ENCODE measurements at places on chromosomes 6 and 20.
A peak's percentile ranks its signal among the peaks of the same experiment; 100 is the strongest.

DNA sequence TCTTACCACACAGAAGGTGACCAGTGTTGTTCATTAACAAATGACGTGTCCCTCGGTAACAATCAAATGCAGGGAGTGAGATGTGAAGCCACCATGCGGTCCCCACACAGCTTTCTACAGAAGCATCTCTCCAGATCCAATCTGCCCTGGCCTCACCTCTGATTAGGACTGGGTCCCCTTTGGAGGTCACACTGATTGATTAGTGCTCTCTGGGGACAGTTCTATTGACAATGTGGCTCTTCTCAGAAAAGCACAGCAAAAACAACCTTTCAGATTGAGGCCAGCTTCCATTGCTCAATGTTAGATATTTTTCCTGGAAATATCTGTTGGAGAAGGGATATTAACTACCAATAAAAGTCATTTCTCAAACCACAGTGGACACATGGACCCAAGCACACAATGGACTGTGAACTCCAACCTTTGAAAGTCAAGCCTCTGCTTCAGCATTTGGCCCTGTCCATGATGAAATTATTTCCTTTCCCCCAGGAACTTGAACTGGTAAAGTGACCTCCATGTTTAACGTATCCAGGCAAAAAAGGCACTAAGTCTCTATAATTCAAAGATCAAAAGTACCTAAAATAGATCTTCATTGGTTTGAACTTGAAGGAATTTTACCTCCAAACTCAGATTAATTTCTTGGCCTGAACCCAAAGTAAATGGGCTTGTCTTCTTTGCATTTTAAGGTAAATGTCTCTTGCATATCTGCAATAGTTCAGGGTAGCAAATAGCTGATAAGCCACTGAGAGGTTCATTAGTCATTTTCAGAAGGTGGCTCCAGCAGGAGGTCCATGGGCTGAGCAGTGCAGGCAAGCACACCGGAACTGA lies 118.5 kb downstream of the FOXA2 start:
- no peak for DNase-seq

GRCh38 chr6:109237077-109237985 lies 142.0 kb downstream of the CEP57L1 start:
- DNase-seq = peak; percentile 69

GRCh38 chr20:53795170-53795569 lies 201.5 kb upstream of the ZNF217 start:
- DNase-seq = no peak

DNA sequence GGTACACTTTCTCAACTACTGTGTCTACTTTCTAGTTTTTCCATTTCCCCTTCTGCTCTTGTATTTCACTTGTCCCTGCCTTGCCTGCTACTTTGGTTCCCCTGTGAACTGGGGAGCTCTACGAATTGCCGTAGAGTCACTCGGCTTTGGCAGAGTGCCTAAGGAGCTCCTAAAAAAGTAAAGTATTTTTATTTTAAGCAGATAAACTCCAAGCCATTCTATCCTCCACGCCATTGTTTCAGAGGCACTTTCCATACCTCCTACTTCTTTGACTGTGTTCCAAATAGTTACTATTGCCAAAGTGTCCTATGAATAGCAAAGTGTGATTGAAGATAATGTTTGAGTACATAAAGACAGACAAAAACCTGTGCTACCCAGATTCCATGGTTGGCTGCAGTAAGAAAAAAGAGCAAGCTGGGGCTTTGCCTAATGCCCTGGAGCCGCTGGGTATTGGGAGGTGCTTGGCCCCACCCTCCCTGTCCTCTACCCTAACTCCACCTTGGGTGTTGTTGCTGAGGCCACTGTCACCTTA lies 5.1 kb upstream of the MBOAT1 start:
- DNase-seq = no peak

- no peak for DNase-seq
Measured at GRCh38 chr6:21157186-21157929, 436.2 kb upstream of the SOX4 start.

- DNase-seq = peak; percentile 76
Measured at GRCh38 chr6:14876778-14877613, 368.9 kb upstream of the JARID2 start.

GRCh38 chr6:44203955-44204354 lies 12.8 kb upstream of the MYMX start:
- DNase-seq = no peak

DNA sequence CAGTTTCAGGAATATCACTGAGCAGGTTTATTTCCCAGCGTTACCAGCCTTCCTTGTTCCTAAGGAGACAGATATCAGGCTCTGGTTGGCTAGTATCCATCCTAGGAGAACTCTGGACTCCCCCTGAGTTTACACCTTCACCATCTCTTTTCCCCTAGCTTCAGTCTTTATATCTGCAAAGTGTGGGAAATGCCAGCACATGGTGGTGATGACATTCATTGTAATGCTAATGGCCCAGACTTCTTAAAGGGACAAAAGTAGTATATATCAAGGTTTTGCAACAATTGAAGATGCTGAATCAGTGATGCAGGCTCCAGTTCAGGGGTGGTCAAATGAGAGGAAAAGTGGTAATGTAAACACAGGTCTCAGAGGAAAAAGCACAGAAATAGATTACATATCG lies 224.3 kb upstream of the SYNDIG1 start:
- no peak for DNase-seq

GRCh38 chr20:16819483-16819882 lies 71.3 kb downstream of the OTOR start:
- DNase-seq = no peak

GRCh38 chr20:35541118-35541782 lies 628 bp upstream of the ERGIC3 start:
- DNase-seq = no peak

- no peak for DNase-seq
Measured at GRCh38 chr20:46118481-46119020, 437 bp downstream of the CD40 start.

GRCh38 chr6:109102762-109103161 lies 7.5 kb downstream of the CEP57L1 start:
- no peak for DNase-seq

- no peak for DNase-seq
Measured at GRCh38 chr6:22145823-22146677, 150.8 kb downstream of the PRL start.

- DNase-seq = peak; percentile 67
Measured at GRCh38 chr6:5135788-5136376, 50.7 kb downstream of the PPP1R3G start.

- DNase-seq = no peak
Measured at GRCh38 chr6:52754443-52754842, 8.8 kb downstream of the GSTA2 start.

GRCh38 chr20:63051911-63052310 lies 45.1 kb upstream of the BHLHE23 start:
- DNase-seq = no peak

- DNase-seq = no peak
Measured at GRCh38 chr6:137808191-137808590, 58.9 kb upstream of the TNFAIP3 start.

- no peak for DNase-seq
Measured at GRCh38 chr20:18995455-18995854, 181.9 kb downstream of the SCP2D1 start.

- DNase-seq = no peak
Measured at GRCh38 chr20:37259031-37259430, 2.6 kb downstream of the GHRH start.

GRCh38 chr6:30154709-30155519 lies 6.1 kb downstream of the TRIM10 start:
- no peak for DNase-seq

GRCh38 chr6:36688063-36688738 lies 9.4 kb upstream of the RAB44 start:
- DNase-seq = peak; percentile 90

GRCh38 chr6:32189742-32190053 lies 304 bp downstream of the PBX2 start:
- no peak for DNase-seq

- DNase-seq = no peak
Measured at GRCh38 chr6:20632696-20633095, 98.4 kb downstream of the CDKAL1 start.

DNA sequence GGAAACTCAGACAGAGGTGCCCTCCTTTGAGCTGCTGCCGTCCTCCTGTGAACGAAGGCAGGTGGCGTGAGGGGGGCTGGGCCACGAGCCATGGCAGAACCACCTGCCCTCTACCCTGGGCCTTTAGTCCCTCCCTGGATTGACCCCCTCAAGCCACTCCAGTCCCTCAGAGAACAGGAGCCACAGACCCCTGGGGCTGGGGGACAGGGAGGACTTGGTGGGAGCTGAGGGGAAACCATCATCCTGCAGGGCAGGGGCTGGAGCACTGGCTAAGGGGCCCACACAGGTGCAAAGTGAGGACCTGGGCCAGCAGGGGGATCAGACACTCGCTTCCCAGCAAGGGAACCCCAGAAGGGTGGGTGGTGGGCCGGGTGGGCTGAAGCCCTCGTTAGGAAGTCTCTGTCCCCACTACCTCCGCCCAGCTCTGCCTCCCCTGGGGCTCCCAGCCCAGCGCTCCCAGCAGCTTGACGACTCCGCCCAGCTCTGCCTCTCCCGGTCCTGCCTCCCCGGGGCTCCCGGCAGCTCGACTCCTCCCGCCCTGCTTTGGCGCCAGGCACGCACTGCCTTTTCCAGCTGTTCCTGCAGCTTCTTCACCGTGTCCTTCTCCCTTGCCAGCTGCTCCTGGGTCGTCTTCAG lies 44.4 kb downstream of the DSTN start:
- no peak for DNase-seq

- no peak for DNase-seq
Measured at GRCh38 chr6:25794784-25795183, 37.1 kb downstream of the SLC17A1 start.

DNA sequence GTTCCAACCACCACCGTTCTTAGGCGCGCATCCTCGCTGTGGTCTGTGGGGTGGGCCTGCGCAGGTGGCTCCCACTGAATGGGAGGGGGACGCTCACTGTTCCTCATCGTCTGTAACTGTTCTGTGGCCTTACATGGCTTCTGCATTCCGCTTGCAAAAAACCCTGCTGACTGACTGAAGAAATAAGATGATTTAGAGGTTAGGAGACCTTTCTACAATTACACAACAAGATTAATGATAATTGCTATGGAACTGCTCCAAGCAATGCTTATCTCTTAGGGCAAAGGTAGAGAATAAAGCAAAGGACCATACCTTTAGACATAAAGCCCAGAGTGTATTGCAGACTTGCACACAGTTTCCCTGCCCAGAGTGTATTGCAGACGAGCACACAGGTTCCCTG lies 14.4 kb upstream of the DACT2 start:
- DNase-seq = no peak

GRCh38 chr6:42599558-42599957 lies 35.7 kb downstream of the UBR2 start:
- no peak for DNase-seq

DNA sequence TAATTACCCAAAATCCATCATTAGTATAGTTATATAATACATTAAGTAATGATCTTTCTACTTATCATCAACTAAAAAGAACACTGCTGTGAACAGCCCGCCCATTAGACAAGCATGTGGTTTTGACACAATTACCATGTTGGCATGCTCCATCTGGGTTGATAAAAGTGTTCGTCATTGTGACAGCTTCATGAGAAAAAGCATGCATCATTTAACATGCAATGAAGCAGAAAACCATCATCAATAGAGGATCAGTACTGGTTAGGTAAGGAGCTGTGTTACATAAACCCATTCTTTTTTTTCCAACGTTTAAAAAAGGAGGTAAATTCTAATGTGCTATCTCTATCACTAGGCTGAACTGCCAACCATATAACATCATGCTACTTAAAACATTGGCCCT lies 101.9 kb downstream of the EPB41L2 start:
- no peak for DNase-seq

DNA sequence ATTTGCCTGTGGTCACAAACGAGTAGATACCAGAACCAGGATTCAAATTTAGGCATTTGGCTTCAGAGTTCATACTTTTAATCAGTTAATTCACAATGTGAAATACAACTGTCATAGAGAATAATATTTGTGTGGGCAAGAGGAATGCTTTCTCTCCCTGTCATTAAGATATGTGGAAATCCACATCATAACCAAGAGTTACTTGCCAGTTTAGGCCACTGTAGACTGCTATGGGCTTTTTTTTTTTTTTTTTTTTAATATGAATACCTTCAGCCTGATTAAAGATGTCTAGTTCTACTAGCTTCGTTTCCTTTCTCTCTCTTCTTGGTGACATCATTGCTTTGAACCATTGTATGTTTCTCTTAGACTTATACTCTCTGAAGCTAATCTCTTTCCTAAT lies 244.9 kb downstream of the ZFAND3 start:
- DNase-seq = no peak

GRCh38 chr6:4055420-4056041 lies 23.4 kb downstream of the FAM217A start:
- peak; percentile 20 for DNase-seq

DNA sequence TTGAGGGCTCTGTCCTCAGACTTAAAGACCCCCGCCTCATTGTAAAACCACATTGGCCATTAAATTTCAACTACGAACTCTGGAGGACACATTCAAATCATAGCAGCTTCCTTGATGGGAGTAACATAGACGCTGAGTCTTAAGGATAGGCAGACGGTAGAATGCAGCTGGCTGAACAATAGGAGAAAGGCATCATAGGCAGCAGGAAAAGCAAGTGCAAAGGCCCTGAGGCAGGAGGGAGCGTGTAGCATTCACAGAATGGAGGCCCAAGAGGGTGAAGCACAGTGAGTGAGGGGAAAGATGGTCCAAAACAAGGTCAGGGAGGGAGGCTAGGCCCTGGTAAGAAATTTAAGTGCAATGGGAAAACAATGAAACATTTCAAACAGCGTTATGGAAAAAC lies 8.6 kb upstream of the PFDN4 start:
- DNase-seq = no peak

DNA sequence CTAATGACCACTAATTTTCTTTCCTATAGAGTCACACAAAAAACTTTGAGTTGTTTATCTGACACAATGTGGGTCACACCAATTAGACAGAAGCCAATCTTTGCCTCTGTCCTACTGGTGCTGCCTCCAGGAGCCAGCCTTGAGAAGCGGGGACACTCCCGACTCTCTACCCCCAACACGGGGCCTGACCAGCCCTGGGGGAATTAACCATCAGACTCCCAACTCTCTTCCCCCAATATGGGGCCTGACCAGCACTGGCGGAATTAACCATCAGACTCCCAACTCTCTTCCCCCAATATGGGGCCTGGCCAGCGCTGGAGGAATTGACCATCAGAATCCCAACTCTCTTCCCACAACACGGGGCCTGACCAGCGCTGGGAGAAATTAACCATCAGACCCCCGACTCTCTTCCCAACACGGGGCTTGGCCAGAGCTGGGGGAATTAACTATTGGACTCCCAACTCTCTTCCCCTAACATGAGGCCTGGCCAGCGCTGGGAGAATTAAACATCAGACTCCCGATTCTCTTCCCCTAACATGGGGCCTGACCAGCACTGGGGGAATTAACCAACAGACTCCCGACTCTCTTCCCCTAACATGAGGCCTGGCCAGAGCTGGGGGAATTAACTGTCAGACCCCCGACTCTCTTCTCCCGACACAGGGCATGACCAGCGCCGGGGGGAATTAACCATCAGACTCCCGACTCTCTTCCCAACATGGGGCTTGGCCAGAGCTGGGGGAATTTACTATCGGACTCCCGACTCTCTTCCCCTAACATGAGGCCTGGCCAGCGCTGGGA lies 12.5 kb downstream of the CST7 start:
- DNase-seq = no peak

Measured in KBM-7 (cell line).